ENCODE measurements at places on chromosomes 7 and 10. TPM values are rescaled to one million over a fixed set of nuclear protein-coding genes. Genes with fewer than 3 reads are reported as not detected.

Gene MUC3A
- total RNA-seq: 0.44 TPM

Gene COBL
- total RNA-seq: 79.8 TPM

Gene EFCAB10
- not detected for total RNA-seq

Gene CDK1
- 3.0 TPM for total RNA-seq

Gene MRLN
- total RNA-seq: not detected

Gene GHITM
- total RNA-seq: 299 TPM

Gene ASL
- total RNA-seq: 11.3 TPM
